ENCODE measurements at places on chromosomes 6 and 20. TPM values are rescaled to one million over a fixed set of nuclear protein-coding genes. Genes with fewer than 3 reads are reported as not detected.

GRCh38 chr20:891058-891705 is 25.0 kb downstream of the ANGPT4 start:
- no peak for DNase-seq

- DNase-seq = no peak
Observed at GRCh38 chr6:109373331-109373730, 8.9 kb downstream of the CD164 start.

- DNase-seq = no peak
Observed at GRCh38 chr20:59455402-59456341, 148.7 kb upstream of the PHACTR3 start.

GRCh38 chr6:148556410-148556809 is 190.4 kb upstream of the UST start:
- DNase-seq = no peak

- DNase-seq = no peak
Observed at GRCh38 chr6:152160346-152160745, 352.9 kb downstream of the ESR1 start.

DNA sequence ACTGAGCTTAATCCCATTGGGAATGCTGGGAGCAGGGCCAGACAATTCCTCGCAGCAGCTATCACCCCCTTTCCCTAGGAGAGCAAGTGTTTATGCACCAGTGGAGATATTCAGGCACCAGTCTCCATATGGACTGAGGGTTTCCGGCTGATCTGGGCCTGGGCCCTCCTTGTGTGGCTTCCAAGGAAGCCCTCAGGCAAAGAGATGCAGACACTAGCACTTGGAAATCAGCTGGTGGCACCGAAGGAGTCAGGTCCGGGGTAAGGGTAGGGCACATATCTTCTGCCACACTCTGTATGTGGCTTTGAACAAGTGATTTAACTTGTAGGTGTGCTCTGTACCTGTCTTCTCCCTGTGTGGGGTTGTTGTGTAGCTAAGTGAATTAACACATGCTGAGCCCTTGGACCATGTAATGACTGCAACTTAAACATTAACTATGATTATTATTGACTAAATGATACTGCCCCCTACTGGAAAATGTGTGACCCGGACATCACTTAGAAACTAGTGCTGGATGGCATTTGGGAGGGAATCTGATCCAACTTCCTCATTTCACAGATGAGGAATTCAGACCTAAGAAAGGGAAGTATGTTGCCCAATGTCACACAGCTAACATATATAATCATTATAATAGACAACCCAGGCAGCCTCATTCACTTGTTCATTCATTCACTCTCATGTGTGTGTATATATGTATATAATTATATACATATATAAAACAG is 19.3 kb upstream of the WFDC2 start:
- DNase-seq = peak; percentile 30

GRCh38 chr20:43559147-43559987 is 540 bp downstream of the SGK2 start:
- no peak for DNase-seq

- no peak for DNase-seq
Observed at GRCh38 chr6:19788686-19789085, 48.5 kb upstream of the ID4 start.

GRCh38 chr20:45097485-45098102 is 3.3 kb downstream of the KCNS1 start:
- no peak for DNase-seq

Gene NKX2-2
- total RNA-seq = 4.4 TPM

- no peak for DNase-seq
Observed at GRCh38 chr20:48680650-48681049, 147.1 kb downstream of the PREX1 start.

Gene MUC21
- total RNA-seq = not detected

Gene CALHM4
- not detected for total RNA-seq

Gene WFDC5
- not detected for total RNA-seq

GRCh38 chr6:149056777-149057463 is 260.6 kb upstream of the TAB2 start:
- DNase-seq = no peak

DNA sequence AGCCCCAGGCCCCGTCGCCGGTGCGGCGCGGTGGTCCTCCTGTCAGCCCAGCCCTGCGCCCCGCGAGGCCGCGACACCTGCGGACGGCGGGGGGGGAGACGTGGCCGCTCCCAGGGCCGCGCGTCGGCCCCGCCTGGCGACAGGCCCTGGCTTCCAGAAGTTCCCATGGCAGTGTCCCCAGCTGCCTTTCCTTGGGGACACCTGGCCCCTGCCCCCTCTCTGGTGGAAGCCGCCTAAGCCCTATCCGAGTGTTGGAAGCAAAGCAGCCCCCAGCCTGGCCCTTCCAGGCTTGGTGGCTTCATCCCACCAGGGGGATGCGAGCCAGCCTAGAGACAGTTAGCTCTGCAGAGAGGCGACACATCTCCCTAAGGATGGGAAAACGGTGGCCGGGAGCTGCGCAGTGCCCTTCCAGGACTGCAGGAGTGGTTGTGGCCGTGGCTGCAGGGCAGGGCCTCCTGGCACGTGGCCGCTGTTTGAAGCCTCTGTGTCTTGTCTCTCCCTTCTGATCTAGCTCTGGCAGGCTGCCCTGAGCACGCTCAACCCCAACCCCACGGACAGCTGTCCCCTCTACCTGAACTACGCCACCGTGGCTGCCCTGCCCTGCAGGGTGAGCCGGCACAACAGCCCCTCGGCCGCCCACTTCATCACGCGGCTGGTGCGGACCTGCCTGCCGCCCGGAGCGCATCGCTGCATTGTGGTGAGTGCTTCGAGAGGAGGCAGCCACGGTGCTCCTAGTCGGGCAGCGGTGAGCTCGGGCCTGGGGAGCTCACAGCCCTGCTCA is 816 bp downstream of the NPEPL1 start:
- no peak for DNase-seq

Gene ARHGAP18
- total RNA-seq = 112 TPM

Gene LST1
- not detected for total RNA-seq

- no peak for DNase-seq
Observed at GRCh38 chr6:57195457-57195856, 23.3 kb downstream of the BAG2 start.

Gene SLC35D3
- total RNA-seq = not detected

DNA sequence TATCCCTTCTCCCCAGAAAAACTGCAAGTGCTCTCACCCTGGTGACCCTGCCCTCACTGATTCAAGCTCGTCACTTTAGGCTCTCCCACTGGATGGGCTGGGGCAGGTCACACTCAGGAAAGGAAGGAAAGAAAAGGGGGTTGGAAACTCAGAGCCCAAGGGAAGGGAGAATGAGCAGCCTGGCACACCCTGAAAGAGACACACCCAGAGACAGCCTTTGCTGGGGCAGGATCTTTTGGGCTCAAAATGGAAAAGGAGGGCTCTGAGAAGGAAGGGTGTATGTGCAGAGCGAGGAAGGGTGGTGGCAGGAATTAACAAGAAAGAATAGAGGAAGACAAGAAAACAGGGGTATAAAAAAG is 2.5 kb downstream of the PPP1R18 start:
- DNase-seq = no peak

- DNase-seq = no peak
Observed at GRCh38 chr6:40343877-40344565, 243.1 kb downstream of the LRFN2 start.

Gene SNPH
- 13.9 TPM for total RNA-seq

DNA sequence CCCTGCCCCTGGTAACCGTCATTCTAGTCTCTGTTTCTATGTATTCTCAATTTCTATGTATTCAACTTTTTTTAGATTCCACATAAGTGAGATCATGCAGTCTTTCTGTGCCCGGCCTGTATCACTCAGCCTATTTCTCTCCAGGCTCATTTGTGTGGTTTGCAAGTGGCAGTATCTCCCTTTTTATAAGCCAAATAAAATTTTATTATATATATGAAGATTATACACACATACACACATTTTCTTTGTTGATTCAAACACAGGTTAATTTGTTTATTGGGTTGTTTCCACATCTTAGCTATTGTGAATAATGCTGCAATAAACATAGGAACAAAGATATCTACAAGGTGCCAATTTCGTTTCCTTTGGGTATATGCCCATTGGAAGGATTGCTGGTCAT is 571.7 kb downstream of the DHX35 start:
- DNase-seq = no peak

DNA sequence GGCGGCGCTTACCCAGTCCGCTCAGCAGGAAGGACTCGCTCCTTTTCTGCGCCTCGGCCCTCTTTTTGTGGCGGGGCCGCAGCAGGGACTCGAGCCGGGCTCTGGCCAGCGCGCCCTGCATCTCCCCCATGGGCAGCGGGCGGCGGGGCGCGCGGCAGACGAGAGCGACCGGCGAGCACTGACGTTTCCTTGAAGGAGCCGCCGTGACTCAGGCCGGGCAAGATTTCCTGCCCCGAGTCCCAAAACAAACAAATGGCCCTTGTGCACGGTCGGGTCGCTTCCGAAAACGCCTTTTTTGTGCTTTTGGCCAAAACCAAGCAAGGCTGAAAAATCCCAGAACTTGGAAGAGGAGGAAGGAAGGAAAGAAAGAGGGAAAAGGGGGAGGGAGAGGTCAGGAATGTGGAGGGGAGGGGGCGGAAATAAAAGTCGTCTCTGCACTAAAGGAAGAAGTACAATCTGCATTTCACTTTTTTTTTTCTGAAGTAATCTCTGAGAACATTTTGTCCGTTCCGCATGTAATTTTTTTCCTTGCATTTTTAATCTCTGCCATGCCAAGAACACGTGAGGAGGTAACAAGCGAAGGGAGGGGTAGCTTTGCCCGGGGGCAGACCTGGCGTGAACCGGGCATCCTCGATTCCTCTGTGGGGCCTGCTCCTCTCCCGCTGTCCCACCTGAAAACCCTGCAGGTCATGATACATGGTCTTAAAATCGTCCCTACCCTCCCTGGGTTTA is 123.3 kb upstream of the SLC2A12 start:
- peak; percentile 40 for DNase-seq

DNA sequence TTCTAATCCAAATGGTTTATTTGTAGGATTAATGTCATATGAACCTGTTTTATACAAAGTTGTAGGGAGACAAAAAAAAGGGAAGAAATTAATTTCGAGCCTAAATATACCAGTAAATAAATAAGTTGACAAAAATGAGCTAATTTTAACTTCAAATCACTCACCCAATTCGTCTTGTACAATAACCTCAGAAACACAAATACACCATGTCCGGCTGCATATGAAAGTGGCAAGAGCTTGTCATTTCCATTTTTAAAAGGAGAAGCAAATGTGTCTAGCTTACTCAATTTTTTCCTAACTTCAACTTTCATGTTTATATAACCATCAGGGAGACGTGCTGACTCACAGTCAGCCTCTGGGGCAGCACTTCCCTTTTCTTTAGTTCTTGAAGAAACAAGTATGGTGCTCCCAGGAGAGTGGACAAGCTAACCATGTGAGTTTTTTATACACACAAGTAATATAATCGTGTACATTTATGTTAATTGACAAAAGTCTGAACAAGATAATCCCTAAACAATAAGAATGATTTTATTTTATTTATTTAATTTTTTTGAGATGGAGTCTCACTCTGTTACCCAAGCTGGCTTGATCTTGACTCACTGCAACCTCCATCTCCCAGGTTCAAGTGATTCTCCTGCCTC is 55.5 kb upstream of the SGK1 start:
- DNase-seq = peak; percentile 58

Gene CLPSL1
- not detected for total RNA-seq

Gene OPN5
- not detected for total RNA-seq

DNA sequence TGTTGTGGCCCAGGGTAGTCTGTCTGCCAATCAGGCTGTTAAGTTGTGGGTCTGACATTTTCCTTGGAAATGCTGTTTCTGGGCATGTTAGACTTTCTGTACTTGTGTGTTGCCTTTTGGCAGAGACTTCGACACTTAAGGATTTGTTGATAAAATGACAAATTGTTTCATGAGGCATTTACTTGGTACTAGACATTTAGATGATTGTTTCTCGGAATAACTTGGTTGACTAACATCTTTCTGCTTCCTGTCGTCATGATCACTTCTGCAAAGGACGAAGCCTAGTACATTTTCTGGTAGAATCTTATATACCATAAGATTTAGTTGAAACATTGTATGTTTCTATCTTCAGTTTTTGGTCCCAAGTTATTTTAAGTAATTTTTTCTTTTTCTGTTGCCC is 34.1 kb downstream of the UTRN start:
- no peak for DNase-seq

DNA sequence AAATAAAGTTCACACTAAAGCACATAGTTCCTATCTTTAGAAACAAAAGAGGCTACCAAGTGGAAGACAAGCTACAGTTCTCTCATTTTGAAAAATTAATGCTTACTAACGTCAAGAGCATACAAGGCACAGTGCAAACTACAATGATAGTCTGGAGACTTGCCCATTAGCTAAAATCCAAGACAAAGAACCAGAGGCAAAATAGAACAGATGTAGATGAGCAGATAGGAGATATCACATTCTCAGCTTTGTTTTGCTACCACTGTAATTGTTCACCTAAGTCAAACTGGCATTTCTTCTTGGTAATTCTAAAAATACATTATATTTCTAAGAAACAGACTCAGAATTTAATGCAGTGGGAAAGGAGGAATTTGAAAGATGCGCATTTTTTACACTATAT is 5.2 kb downstream of the TMEM30A start:
- DNase-seq = no peak

- DNase-seq = no peak
Observed at GRCh38 chr6:34718976-34719375, 22.4 kb upstream of the ILRUN start.

- DNase-seq = no peak
Observed at GRCh38 chr20:39082622-39083398, 120.7 kb downstream of the DHX35 start.

DNA sequence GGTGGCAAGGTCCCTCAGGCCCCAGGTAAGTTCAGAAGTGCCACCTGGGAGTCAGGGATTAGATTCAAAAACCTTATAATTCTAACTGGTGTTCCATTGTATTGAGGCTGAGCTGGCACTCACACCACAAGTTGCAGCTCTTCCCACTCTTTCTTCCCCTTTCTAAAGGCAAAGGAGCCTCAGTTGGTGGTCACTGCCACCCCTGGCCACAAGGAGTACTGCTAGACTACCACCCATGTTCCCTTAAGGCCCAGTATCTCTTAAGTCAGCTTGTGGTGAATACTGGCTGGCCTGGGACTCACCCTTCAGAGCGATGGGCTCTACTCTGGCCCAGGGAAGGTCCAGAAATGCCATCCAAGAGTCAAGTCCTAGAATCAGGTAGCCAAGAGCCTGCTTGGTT is 421.1 kb upstream of the KHDRBS2 start:
- DNase-seq = no peak

- peak; percentile 55 for DNase-seq
Observed at GRCh38 chr6:131807644-131808459, at the start of gene ENPP1. TSS of gene ENPP1 (plus strand) at chr6:131808020. CDS start at chr6:131808036, 16 bp downstream.

Gene B3GALT4
- total RNA-seq = 0.07 TPM
